ENCODE measurements at places on chromosomes 6 and 20.

DNA sequence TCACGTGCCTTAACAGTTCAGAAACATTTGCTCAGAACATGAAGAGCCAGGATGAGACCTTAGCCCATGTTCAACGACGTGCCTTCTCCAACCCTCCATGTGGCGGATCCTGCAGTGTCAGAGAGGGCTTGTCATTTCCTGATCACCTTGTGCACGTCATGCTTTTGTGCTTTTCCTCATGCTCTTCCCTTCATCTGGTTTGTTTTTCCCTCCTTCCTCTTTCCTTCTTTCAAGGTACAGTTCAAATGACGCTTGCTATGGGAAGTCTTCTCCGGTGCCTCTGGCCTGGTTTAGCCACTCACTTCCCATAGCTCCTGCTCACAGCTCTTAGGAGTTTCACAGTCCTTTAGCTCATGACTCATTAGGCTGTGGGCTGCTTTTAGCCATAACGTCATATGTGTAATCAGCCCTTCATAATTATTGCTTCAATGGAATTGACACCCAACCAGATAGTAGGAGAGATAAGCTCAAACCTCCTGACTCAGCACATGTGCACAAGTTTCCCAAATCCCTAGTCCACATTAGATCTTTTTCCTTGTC is 102.7 kb upstream of the CNKSR3 start:
- no peak for DNase-seq

DNA sequence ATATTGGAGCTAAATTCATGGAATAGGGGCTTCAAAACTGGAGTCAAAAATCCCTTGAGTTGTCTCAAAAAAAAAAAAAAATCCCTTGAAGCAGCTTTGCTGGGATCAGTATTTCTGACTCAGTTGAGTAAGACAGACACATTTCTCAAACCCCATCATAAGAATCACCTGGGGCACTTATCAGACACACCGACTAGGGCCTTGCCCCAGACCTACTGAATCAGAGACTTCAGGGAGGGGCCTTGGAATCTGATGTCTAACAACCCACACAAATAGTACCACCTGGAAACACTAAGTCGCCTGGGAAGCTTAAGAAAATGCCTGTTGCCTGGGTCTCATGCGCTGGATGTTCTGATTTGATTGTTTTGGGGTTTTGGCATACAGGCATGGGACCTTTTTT is 44.9 kb upstream of the RNF144B start:
- DNase-seq, result no peak

DNA sequence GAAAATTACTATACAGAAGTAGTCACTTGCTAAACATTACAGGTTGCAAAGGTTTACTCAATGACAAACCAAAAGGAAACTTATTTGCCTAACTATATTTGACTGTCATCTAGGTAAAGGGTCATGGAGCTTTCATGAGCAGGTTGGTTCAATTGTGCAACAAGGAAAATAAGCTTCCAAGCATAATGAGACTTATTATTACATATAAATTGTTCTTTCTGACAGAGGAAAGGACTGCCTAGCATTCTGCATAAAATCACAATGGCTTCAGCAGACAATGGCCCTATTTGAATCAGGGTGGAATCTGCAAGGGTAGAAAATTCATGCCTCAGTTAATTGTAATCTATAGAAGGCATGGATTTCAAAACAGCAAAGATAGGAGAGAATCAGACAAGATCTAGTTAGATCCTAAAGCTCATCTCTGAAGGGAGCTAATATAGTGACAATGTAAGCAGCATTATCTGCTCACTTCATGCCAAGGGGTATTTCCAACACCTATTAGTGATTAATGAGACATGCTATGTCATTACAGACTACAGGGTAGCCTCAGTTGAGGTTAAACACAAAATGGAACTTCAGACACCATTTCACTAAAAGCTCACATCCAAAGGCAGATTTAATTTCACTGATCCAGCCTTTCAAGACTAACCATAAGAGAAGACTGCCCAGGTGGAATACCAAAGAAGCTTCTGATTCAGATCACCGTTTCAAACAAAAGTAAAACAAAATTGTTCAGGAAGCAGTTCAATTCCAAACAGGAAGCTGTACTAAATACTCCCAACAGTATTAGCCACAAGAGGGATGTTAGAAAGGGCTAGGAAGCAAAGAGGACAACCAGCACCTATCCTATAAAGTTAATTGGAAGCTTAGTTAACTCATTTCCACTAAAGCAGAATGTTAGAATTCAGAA is 8.5 kb downstream of the STAU1 start:
- no peak for DNase-seq

DNA sequence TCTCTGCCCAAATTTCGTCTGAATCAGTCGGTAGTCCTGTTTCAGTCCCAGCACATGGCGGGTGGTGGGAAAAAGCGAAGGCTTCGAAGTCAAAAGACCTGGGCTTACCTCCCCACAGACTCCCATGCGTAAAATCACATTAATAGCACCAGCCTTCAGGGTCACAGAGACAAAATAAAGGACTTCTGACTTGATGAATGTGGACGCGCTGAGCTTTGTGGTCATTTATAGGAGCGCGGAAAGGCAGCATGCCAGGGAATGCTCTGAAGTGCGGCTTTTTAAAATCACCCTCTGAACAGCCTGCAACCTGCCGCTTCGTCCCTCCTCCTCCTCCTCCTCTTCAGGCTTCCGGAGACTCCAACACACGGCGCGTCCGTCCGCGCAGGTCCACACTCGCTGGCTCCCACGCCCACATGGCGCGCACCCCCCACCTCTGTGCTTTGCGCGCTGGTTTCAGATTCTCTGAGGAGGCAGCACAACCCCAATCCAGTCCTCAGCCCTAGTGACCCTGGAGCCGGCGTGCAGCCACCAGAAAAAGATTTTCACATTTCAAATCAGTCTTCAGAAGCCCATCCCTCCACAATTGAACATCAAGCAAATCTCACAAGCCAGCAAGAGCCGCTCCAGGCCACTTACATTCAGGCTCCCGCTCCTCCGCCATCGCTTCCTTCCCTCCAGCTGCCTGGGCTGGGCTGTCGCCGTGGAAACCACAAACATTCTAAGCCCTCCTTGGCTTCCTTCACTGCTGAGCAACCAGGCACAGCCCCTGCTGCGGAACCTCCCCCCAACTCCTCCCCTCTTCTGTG is at the start of gene C6orf118:
TSS of gene C6orf118 (minus strand) at position 680 of the 806 bp plus-strand sequence. CDS start at position 661, 19 bp downstream.
- peak; percentile 2 for DNase-seq

GRCh38 chr6:131250122-131250521 is 114.9 kb downstream of the AKAP7 start:
- no peak for DNase-seq

GRCh38 chr6:1958257-1958656 is 287.1 kb downstream of the GMDS start:
- peak; percentile 41 for DNase-seq

DNA sequence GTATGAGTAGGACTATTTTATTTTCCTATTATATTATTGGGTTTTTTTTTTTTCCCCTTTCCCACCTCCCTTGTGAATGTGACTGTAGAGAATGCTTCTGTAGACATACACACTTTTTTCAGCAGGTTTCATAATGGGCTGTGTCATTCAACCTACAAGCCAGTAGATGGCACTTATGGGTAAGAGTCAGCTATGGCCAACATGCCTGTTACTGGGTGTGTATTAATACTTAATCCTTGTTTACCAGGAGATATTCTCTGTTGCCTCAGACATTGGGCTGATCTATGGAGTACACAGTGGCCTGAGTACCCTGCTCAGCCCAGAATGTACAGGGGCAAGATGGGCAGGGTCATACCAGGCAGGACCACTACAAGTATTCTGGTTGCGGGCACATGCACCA is 382.5 kb downstream of the EPHA7 start:
- no peak for DNase-seq

DNA sequence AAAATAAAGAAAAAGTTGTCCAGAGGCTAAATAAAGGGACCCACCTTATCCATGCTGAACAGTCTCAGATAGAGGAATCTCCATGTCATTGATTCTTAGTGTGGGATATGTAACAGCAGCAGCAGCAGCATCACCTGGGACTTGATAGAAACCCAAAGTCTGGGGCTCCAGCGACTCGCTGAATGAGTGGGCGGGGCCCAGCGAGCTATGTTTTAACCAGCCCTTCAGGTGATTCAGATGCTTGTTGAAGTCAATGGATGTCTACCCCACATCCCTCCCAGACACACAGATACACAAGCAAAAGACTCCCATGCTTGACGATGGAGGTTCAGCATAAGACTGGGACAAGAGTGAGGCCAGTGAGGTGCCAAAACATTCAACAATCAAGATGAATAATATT is 298.6 kb downstream of the UBE3D start:
- DNase-seq, result no peak

DNA sequence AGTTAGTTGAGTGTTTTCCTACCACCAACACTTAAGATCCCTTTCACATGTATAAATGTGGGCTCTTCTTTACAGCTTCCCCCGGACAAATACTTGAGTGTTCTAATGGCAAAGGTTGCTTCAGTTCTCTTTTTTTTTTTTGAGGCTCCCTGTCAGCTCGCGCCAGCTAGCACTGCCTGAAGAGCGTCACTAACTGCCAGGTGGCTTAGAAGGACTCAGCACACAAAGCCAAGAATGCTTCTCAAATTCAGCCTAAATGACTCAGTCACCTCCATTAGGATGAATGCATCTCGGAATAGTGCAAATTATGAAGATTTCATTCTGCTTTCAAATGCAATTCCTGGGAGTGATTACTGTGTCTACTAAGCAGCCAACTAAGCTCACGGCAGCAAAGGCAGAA is 150.7 kb upstream of the BTBD3 start:
- DNase-seq, result no peak

GRCh38 chr20:13149371-13150105 is 71.5 kb upstream of the ISM1 start:
- DNase-seq, result no peak

DNA sequence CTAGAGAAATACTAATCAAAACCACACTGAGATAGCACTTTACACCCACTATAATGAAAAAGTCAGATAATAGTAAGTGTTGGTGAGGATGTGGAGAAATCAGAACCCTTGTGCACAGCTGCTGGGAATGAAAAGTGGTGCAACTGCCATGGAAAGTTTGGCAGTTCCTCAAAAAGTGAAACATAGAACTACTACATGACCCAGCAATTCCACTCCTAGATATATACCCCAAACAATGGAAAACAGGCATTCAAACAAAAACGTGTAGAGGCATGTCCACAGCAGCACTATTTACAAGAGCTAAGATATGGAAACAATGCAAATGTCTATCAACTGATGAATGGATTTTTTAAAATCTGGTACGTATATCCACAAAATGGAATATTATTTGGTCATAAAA is 117.5 kb upstream of the C6orf118 start:
- DNase-seq, result no peak

GRCh38 chr6:7058250-7058923 is 49.4 kb upstream of the RREB1 start:
- peak; percentile 55 for DNase-seq

GRCh38 chr6:90446164-90446563 is 140.7 kb downstream of the MAP3K7 start:
- no peak for DNase-seq

GRCh38 chr6:166927935-166928643 is 28.3 kb downstream of the RNASET2 start:
- DNase-seq, result no peak

- no peak for DNase-seq
These were observed 503.6 kb downstream of the PTPRT start for GRCh38 chr20:42686057-42686456.
